ENCODE measurements at places on chromosomes 12 and 14. TPM values are rescaled to one million over a fixed set of nuclear protein-coding genes. Genes with fewer than 3 reads are reported as not detected.

DNA sequence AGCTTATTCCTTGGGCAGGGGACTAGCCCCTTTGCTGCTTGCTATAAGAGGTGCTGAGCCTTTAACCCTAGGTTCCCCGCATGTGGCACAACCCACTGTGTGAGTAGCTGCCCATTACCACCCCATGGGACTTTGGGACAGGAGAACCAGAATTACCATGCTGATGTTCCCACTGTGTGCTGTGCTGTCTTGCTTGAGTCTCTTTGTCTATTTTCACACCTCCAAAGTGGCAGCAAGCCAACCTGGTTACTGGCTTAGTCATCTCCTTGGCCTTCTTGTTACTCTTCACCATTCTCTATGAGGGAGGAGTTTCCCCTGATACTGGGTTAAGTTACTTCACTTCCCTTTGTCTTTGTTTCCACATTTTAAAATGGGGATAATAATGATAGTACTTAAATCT lies 73.4 kb upstream of the ETV6 start:
- no peak overlapping the region for H3K4me3 ChIP-seq
- no peaks in the 10 kb centered on the region for H3K27me3 ChIP-seq
- no peak for DNase-seq
- H3K4me1 ChIP-seq = no peaks in the 10 kb centered on the region
- H3K36me3 ChIP-seq = no peaks in the 10 kb centered on the region

GRCh38 chr12:12294215-12295005 lies 27.6 kb upstream of the LRP6 start:
- no peaks in the 10 kb centered on the region for H3K27me3 ChIP-seq
- H3K27ac ChIP-seq = no peak overlapping the region
- H3K36me3 ChIP-seq = no peaks in the 10 kb centered on the region
- no peak for DNase-seq

DNA sequence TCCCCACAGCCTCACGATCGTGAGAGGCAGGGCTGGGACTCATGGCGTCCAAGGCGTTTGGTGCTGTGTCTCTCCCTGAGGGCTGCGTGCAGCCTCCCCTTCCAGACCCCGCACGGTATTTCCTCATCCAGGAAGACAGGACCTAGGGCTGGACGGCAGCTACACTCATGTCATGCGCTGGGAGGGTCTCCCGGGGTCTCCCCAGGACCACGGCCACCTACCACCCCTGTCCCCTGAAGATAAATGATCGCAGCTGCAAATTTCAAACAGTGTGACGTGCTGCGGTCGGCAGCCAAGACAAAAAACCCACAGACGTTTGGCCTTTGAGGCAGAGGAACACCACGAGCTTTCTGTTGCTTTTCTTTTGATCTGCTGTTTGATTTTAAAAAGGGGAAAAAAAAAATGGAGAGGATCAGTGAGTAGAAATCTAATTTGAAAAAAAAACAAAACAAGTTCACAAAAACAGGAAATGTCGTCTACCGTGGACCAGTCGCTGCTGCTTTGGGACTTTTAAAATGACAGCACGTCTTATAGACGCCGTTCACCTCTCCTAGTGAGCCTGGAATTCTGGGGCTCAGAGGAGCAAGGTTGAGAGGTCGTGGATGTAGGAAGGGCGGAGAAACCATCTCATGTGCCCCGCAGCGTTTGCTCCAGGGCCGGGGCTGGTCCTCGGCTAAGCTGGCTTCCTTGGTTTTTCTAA lies 237.6 kb downstream of the SLC41A2 start:
- H3K4me3 ChIP-seq = no peak overlapping the region
- H3K4me1 ChIP-seq = no peaks in the 10 kb centered on the region
- peak; percentile 47 for DNase-seq

Gene LMNTD1
- polyA plus RNA-seq = 0.22 TPM

Gene GNB3
- polyA plus RNA-seq = 5.9 TPM

Gene KRT3
- polyA plus RNA-seq = not detected

Data from large intestine (tissue), 12 donors.